ENCODE measurements at places on chromosomes 4 and X. TPM values are rescaled to one million over a fixed set of nuclear protein-coding genes. Genes with fewer than 3 reads are reported as not detected.

GRCh38 chr4:38069271-38069760 lies 109.1 kb downstream of the PTTG2 start:
- peak; percentile 91 for DNase-seq

- DNase-seq = no peak
Measured at GRCh38 chr4:154593868-154594267, 3.3 kb upstream of the FGA start.

GRCh38 chrX:149372866-149373265 lies 132.2 kb downstream of the IDS start:
- DNase-seq = no peak

DNA sequence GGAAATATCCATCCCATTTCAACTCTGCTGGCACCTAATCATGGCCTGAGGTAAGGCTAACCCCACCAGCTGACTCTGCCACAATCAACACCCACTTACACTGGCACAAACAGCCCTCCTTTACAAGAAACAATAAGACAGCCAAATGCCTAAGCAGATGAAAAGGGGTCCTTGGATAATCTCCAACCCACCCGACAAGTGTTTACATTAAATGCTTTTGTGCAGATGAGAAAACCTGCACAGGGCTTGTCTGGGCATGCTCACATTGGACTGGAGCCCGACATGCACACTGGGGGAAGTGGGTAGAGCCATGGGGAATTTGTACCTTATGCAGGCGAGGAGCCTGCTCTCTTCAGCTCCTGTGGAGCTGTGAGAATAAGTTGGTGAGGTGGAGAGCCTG lies 138.9 kb upstream of the ITM2A start:
- DNase-seq = no peak

GRCh38 chr4:165208221-165208652 lies 876 bp downstream of the KLHL2 start:
- DNase-seq = no peak

DNA sequence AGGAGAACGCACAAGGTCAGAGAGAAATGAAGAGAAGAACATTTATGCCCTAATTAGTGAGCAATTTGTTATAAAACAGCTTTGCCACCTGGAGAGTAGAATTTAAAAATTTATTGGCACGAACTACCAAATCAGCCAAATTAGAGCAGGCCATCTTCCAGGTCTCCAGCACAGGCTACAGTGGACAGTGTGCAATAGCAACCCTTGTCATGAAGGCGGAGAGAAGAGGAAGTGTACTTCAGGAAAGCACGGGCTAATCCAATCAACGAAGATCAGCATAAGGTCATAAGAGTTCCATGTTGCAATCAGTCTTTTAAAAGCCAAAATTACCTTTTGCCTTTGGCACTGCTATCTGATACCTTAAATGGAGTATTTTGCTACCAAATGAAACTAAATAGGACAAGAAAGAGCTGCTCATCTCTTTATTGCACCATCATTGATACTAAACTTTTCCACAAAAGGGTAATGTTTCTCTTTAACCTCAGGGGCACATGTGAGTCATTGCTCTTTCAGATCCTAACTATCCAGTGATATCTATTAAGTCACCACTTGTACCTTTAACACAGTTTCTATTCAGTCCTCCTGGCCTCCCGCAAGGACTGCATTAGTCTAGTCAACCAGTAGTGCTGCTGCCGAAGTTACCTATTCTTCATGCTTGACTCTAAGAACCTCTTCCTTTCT lies 19.9 kb downstream of the ANK2 start:
- no peak for DNase-seq

- no peak for DNase-seq
Measured at GRCh38 chr4:135434936-135435335, 1233.3 kb upstream of the PABPC4L start.

DNA sequence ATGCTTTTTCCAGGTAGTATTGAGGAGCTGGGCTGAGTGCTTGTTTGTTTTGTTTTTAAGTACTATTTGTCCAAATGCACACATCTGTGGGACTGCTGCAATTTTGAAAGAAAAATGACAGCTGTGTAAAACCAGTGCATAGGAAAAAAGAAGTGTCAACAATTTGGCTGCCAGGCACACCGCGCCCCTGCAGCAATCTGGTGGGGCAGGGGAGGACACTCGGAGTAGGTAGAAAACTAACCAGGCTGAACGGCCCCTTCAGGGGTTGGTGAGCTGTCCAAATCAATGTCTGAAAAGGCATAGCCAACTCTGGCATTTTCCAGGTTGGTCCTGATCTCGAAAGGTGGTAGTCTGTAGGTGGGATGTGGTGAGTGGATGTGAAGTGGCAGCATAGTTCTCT lies 1.1 kb downstream of the LDOC1 start:
- no peak for DNase-seq

- DNase-seq = no peak
Measured at GRCh38 chrX:57741107-57741506, 61.0 kb upstream of the NLRP2B start.

DNA sequence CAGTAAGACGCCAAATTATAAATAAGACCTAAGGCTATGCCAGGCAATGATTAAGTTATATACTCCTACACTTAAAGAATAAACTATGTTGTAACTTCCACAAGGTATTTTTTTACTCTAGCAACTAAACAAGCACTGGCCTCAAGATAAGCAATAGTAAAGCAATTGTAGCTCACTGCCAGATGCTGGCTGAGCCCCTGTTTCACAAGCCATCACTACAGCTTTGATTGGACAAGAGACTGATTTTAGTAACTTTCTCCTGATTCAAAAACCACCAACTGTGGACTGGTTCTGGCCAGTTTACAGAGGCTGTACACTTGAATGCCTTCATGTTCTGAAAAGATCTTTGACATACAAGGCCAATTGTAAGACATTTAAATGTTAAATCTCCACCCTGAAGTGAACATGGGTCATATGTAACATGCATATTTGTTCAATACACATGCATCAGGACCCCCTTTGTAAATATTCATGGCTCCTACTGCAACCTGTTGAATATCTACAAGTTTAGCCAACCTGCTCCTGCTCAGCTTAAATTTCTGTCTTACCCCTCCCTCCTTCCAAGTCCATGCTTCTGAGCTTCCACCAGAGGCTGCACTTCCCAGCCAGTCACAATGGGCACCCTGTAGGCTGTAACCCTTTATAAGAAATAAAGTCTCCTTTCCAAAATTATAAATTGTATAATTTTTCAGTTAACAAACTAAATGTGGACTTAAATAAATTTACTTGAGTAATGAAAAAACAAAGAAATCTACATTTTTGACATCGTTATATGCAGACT lies 423.6 kb downstream of the ANKRD50 start:
- no peak for DNase-seq

Gene AKAP14
- not detected for total RNA-seq

Gene HPGDS
- 8.7 TPM for total RNA-seq

DNA sequence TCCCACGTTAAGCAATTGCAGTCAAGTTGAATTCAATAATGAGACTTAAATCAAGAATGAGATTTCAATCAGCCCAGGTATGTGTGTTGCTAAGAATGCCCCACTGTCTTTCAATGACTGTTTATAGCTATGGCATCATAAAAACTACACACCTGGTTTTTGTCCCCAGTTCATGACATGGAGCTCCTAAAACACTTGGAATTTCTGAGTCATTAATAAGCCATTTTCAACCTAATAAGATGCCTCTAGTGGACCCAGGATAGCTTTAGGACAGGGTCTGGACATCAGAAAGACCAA lies 72.7 kb upstream of the STS start:
- no peak for DNase-seq

- peak; percentile 5 for DNase-seq
Measured at GRCh38 chrX:51494409-51494808, 2.0 kb downstream of the NUDT11 start.

DNA sequence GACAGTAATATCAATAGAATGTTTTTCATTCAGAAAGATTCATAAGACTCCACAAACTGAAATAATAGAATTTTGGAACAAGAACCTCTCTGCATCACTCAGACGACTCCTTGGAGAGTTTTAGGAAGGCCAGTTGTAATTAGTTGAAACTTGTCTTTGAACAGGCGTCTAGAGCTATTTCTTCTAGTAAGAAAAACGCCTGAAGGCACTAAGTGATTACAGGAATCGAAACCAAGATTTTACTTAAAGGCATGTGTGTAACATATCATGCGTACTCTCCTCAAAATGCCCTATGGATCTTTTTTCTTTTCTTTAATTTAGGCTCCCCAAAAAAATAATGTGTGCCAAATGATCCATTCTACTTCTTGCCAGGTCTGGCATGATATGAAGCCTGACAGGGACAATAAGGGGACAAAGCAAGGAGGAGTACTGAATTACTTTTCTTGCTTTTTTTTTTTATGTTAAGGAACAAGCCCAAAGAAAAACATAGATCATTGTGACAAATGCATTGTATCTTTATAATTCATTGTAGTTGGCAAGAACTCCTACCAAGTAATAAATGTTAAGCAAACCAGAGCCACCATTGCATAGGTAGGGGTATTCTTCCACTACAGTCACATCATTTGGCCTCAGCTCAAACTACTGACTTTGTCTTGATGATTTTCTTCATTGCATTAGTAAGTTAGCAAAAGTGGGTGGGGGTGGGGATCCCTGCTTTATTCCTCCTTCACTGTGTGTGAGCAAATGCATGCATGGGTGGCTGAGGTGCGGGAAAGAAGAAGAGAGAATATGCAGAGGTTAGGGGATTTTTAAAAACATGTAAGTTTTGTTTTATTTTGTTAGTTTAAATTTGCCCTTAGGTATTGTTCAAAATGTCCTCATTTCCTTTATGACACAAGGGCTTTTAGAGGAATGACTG lies 79.9 kb upstream of the ATOH1 start:
- DNase-seq = peak; percentile 7

- DNase-seq = no peak
Measured at GRCh38 chr4:169263791-169264392, 6.9 kb downstream of the SH3RF1 start.

Gene CXCL5
- total RNA-seq = 0.04 TPM

Gene TCEANC
- total RNA-seq = 9.0 TPM

DNA sequence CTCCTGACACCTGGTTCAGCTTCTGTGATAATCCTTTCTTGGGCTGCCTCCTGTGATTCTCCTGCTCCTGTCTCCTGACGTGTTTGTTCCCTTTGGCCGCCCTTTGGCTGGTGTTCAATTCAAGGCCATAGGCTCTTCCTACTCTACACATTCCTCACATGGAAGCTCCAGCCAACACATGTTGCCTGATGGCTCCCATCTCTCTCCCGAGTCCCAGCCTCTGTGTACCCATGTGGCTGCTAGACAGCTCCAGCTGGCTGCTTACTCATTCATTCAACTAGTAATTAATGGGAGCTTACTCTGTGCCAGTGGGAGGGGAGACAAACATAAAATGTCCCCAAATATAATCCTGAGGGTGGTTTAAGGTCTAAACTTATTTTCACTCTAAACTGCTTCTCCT lies 9.2 kb upstream of the MED28 start:
- no peak for DNase-seq

DNA sequence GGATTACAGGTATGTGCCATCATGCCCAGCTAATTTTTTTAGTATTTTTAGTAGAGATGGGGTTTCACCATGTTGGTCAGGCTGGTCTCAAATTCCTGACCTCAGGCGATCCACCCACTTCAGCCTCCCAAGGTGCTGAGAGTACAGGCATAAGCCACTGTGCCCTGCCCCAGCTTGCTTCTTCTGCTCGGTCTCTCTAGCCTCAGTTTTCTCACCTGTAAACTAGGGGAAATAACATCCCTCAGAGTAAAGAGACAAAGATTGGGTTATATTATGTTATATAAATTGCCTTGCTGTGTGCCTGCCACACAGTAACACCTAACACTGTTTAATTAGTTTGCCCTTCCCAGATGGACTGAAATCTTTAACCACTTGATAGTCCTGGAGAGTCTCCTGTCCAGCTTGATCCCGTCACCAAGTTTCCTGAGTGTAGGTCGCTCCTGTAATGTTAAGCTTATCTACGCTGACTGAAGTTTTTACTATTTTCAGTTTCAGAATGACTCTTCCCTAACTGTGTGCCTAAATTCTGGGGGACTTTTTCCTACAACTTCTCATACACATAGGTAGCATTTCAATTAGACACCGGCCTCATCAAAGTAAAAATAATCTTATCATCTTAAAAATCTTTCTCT lies 412.7 kb upstream of the TENM3 start:
- no peak for DNase-seq

Gene GAGE1
- total RNA-seq = not detected

GRCh38 chr4:125951261-125951887 lies 636.6 kb downstream of the FAT4 start:
- peak; percentile 96 for DNase-seq

DNA sequence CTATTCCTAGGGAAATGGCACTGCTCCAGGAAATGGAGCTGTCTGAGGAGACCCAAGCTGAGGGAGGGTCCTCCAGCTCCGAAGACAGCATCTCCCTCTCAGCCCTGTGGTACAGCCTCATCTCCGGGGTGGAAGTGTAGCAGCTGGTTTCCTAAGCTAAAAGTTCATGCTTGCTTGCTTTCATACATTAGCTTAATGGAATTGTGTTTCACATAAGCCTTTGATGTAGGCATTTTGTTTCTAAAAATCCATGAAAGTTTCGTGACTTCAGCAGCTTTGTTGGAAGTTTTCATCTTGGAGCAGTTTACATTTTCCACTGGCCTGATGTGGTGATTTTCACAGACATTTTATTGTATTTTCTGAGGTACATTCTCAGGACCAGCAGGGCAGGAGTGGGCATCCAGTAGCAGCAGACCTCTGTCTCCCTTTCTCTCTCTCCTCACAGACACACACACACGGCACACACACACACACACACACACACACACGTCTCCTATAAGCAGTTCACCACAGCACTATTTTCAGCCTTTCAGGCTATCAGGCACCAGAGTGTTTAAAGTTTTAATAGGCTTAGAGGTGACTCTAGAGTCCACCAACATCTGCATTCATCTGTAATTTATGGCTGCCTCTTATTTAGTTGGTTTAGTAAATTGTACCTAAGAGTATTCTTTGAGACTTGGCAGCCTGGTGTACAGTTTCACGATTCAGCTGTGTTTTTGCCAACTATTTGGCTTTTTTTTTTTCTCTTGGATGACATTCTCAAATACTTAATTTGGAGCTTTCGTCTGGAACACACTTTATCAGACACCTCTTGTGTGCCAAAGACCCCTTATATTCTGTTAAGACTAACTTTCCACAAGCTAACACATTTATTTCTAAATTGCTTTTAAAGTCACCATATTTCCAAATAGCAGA lies 225.8 kb upstream of the SFRP2 start:
- peak; percentile 88 for DNase-seq

GRCh38 chr4:80253510-80253909 lies 13.0 kb upstream of the FGF5 start:
- no peak for DNase-seq

DNA sequence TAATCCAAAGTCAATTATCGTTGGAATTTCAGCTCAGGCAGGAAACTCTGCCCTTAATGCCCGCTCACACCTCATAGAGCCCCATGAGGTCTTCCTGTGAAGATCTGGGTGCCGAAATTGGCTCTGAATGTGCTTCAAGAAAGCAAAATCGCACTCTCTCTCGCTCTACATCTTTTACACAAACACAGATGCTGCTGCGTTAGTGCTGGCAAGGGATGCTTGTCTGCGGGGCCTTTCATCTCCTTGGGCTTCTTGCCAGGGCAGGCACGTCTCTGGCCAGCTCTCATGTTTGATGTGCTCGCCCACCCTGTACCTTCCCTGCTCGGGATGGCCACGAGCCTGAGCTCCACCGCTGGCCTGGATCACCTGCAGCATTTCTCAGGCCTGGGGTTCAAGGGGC lies 66.5 kb downstream of the CLCN4 start:
- DNase-seq = no peak

- no peak for DNase-seq
Measured at GRCh38 chr4:85717847-85718246, 242.9 kb downstream of the ARHGAP24 start.

Gene TCEAL6
- not detected for total RNA-seq

- no peak for DNase-seq
Measured at GRCh38 chrX:96403446-96403845, 281.2 kb upstream of the DIAPH2 start.

GRCh38 chr4:6777636-6778281 lies 4.8 kb upstream of the KIAA0232 start:
- no peak for DNase-seq

Gene KIAA1210
- 0.18 TPM for total RNA-seq

All from muscle of leg (tissue), 16 donors.